Renal cortical epithelial cell (primary cell): ENCODE measurements at places on chromosomes 16 and 17.

DNA sequence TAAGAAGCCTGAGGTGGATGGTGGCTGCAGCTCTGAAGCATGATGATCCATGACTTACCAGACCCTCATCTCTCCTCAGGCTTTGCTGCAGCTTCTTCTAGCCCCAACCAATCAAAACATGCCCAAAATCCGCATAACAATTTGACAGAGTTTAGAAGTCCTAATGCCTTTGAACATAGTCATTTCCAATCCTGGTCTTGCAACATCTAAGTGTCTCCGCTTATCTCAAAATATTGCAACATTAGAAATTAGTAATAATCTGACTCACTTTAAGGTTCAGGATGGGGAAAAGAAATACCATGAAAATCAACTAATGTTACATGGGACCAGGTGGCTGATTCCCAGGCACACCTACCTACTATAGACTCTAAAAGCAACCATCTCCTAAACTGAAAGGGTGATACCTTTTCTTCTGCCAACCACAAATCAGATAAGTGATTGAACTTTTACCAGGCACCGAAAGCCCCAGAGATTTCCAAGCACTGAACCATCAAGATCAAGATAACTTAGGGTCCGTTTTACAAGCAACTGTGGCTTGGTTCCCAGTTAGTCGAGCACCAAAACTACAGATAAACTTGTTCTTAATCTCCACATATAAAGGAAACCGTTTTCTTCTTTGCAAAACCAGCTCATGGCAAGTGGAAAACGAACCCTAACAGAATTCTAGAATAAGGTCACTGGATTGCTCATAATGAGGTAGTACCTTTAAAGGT is 14.0 kb downstream of the ERN1 start:
- DNase-seq: no peak

GRCh38 chr16:57653936-57654335 is 14.2 kb upstream of the ADGRG3 start:
- DNase-seq: no peak

GRCh38 chr16:11319529-11320146 is 25.6 kb upstream of the RMI2 start:
- DNase-seq: no peak

- DNase-seq: no peak
Observed at GRCh38 chr16:61823326-61823725, 212.9 kb downstream of the CDH8 start.

GRCh38 chr17:32794533-32795246 is 82.2 kb downstream of the MYO1D start:
- no peak for DNase-seq

- no peak for DNase-seq
Observed at GRCh38 chr16:25143928-25144327, 32.4 kb downstream of the LCMT1 start.

DNA sequence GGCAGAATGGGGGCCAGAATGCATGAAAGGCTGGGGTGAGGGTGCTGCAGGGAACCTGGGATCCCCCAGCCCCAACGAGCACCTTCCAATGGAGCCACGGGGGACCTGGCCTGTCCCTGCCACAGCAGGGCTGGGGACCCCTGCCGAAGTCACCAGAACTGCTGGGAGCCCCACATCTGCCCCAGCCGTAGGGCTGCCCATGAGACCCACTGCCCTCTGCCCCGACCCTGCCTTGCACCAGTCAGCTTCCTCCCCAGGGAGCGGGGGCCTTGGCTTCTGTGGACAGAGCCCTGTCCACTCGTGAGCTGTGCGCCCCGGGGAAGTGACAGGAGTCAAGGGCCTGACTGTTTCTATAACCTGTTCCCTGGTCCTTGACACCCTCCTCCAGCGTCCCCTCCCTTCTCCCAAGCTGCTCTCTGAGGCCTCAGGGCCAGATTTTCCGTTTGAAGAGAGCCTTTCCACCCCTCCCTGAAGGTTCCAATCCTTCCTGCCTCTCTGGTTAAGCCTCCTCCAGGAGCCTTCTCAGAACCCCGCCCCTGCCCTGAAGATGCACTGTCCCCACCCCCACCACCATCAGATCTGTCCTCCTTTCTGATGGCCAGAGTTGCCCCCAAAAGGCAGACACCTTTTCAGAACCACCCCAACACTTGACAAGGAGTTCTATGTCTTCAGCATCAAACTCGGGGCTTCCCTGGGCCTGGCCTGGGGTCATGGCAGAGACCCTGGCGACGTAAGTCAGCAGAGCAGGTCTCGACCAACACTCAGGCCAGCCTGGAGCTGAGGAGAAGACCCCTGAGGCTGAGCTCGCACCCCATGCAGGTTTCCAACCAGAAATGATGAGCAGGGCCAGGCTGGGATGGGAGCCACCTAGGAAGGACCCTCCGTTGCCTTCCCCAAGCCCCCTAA is 10.7 kb upstream of the PRR29 start:
- DNase-seq: no peak

DNA sequence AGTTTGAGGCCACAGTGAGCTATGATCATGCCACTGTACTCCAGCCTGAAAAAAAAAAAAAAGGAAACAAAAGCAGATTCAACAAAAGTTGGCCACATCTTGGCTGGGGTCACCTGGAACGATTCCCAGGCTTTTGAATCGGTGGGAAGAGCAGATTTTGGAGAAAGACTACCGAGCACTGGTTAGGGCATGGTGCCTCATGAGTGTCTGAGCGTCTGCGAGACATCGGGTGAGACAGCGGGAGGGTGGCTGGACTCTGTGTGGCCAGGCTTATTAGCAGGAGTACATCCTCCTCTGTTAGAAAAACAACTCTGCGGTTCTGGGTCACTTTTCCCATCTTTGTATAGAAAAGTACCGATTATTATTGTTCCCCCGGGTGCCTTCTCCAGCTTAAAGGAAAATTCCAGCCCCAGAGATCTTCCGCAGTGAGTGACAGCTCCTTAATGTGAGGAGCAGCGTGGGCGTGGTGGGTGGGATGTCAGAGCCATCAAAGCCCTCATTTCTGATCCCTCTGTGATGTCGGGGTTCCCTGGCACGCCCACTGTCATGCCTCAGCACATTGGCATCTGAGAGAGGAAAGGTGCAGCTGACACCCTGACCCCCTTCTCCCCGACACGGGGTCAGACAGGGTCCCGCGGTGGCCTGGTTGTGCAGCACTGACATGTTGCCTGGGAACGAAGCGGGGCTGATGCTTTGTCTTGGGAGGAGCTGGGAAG is 6.9 kb downstream of the RGS9 start:
- no peak for DNase-seq
